ENCODE measurements at places on chromosomes 6 and 20. TPM values are rescaled to one million over a fixed set of nuclear protein-coding genes. Genes with fewer than 3 reads are reported as not detected.

SLC17A9 gene
- 0.28 TPM for total RNA-seq

NKAIN2 gene
- 2.6 TPM for total RNA-seq

FAM217A gene
- not detected for total RNA-seq

- no peak for DNase-seq
- peaks cover 2% of the 10 kb centered on the region for H3K27me3 ChIP-seq
- H3K4me3 ChIP-seq = no peak overlapping the region
- no peak overlapping the region for H3K27ac ChIP-seq
- H3K36me3 ChIP-seq = no peaks in the 10 kb centered on the region
- H3K4me1 ChIP-seq = no peaks in the 10 kb centered on the region
These were observed 11.3 kb upstream of the PKHD1 start for GRCh38 chr6:52098721-52099120.

CLPSL1 gene
- total RNA-seq = not detected

ENPP3 gene
- not detected for total RNA-seq

CDH22 gene
- not detected for total RNA-seq
